Omental fat pad (tissue), 4 donors: ENCODE measurements at places on chromosomes 7 and 10. TPM values are rescaled to one million over a fixed set of nuclear protein-coding genes. Genes with fewer than 3 reads are reported as not detected.

AQP1 gene
- 291 TPM for total RNA-seq

STEAP1B gene
- 1.3 TPM for total RNA-seq

A1CF gene
- not detected for total RNA-seq

TYW1B gene
- total RNA-seq = 5.8 TPM

C1QL3 gene
- not detected for total RNA-seq

DNA sequence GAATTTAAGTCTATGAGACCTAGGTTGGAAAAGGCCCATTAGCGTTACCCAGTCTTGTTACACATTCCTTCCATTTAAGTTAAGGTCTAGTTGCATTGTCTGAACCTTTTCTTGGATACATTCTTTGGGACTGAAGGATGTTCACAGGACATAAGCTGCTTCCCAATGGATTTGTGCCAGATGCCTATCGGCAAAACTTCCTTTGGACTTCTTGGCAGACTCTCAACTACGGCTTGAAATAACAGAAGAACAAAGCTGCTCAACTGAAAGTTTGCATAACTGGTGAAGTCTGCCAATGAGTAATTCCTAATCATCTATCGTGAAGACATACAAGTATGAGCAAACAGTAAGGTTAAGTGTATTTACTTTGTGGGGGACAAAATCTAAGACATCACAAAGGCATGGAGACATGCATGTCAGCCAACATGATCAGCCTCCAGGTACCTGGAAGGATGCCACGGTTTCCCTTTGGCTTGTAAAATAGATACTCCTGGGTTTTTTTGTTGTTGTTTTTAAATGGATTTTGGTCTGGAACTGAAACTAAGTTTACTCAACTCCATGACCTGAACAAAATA lies 35.4 kb downstream of the MALSU1 start:
- peak; percentile 39 for DNase-seq

- no peak for DNase-seq
Measured at GRCh38 chr7:18653381-18654155, 158.0 kb downstream of the HDAC9 start.

- no peak for DNase-seq
Measured at GRCh38 chr7:117724898-117725297, 148.3 kb downstream of the CTTNBP2 start.

- no peak for DNase-seq
Measured at GRCh38 chr7:117269886-117270285, 53.0 kb downstream of the WNT2 start.

DNA sequence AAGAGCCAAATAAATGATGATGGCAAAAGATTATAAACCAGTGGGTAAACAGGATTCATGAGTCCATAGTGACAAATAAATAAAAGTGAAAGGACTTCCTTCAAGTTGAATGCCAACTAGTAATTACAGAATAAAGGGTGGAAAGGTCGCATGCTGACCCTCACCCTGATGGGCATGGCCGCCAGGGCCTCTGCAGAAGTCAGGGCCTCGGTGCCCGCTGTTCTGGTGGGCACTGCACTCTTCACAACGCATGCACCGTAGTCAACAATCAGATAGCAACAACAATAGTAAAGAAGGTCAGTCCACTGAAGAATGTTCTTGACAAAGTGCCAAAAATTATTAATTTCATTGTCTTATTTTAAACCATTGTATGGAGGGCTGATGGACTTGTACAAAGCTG lies 123.2 kb upstream of the LANCL2 start:
- no peak for DNase-seq

DNA sequence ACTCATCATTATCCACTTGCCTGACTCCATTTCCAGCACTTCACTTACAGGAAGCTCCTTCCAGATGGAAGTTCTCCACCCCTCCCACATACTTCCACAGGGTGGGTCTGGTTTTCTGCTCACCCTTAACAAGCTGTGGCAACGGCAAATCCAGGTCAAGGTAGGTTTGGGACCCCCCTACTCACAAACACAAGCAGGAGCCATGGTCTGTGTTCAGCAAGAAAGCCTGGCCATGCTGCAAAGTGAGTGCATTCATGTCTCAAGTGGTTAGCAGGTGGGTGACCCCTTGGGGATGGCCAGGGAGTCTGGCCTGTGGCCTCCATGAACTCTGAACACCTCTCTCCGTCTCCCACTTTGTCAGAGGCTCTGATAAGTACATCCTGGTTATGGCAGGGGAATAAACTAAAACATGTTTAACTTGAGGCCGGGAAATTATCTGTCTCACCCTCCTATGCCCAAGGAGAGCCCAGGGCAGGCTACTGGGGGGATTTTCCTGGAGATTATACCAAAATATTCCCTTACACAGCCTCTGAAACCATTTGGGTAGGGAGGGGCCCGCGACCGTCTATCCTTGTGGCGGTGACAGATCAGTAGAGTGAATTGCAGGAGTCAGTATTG lies 844 bp downstream of the XPNPEP1 start:
- no peak for DNase-seq

DNA sequence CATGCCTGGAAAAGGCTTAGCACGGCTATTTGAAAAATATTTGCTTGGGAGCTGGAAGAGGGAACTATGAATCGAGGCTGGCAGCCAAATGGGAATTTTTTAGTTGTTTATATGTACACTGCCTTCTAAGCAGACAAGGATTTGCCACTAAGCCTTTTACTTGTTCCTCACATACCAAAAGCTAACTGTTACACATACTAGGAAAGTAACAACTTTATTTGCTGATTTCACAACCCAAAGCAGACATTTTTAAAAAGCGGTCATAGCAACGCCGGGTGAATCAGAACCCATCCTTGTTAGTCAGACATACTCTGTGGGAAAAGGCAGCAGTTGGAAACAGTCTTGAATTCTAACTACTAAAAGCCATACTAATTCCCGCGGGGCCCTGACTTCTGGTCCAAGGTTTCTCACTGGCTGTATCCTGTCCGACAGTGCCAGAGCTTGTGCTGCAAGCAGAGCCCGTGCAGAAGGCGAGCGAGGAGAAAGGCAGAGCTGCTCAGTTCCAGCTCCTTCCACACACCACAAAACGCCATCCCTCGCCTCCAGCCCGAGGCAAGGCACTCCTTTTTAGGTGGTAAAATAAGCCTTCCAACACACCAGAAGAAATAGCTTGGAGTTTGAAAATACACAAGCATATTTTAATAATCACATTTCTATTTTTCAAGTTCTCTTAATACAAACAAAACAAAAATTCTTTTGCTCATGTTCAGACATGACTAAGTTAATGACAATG lies 89.2 kb downstream of the RNF216 start:
- DNase-seq = peak; percentile 48

DNA sequence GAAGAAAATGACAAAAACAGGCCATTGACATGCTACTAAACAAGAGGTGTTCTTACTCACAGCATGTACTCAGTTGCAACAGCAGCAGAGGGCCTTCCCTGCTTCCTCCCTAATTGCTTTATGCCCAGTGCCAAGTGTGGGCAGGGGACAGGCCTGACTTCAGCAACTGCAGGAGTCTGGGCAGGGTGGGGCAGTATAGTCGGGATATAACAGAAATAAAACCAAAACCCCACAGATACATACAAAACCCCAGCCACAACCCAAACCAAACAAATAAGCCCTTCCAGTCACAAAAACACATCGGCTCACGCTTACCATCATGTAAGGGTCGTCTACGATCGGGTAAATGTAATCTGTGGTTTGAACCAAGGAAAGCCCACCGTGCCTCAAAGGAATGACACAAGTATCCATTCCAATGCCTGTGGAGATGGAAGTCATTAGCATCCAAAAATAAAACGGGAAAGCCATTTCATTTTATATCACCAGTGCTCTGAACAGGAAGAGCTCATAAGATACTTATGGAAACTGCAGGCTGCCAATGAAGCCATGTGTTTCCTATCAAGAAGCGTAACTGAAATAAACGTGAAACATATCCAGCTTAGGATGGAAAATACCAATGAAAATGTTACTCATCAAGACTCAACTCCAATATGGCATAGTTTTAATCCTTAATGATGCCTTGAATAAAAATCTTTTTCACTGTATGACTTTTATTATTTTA lies 9.5 kb downstream of the SEPHS1 start:
- no peak for DNase-seq

DNA sequence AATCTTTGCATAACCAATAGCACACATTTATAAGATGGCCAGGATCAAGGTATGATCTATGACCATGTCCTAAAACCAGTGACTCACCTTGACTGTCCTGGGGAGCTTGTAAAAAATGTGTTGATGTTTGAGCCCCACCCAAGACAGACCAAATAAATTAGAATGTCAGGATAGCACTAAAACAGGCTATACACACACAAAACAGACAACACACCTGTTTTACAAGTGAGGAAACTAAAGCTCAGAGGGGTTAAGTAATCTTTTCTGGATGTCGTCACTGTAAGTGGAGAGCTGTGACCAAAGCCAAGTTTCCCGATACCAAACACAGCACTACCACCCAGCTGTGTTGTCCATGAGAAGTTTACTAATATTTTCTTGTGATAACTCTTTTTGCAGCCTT lies 84.5 kb downstream of the AVL9 start:
- DNase-seq = no peak

DNA sequence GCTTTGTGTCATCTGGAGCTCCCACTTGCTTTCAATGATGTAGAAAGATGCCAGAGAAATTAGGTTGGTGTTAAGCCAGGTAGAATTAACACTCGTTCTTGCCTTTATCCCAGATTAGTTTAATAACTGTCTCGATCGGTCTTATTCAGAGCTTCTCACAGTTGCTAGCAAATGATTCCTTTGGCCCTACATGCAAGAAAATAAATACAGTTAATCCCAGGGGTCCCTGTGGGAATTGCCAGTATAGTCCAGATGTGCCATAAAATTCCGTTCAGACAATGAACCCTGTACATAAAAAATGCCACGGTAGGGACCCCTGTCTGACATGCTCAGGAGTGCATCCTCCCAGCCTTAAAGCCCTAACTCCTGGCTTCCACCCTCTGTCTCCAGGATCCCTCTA lies 207.5 kb downstream of the ARHGAP12 start:
- no peak for DNase-seq

GRCh38 chr7:139825666-139826290 lies 3.3 kb upstream of the TBXAS1 start:
- no peak for DNase-seq

DNA sequence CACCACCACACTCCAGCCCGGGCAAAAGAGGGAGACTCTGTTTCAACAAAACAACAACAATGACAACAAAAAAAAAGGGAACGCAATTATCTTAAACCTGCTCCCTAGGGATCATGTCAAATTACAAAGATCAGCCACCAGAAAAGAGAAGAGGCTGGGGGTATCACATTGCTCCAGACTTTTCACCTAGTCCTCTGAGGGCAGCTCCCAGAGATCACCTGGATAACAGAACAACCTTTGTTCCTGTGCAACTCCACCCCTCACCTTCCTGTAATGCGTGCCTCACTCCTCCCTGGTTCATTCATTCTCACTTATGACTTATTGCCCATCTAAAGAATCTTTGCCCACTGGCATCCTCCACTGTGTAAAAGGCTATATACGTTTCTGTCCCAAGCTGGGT lies 31.8 kb downstream of the SVOPL start:
- no peak for DNase-seq

DNA sequence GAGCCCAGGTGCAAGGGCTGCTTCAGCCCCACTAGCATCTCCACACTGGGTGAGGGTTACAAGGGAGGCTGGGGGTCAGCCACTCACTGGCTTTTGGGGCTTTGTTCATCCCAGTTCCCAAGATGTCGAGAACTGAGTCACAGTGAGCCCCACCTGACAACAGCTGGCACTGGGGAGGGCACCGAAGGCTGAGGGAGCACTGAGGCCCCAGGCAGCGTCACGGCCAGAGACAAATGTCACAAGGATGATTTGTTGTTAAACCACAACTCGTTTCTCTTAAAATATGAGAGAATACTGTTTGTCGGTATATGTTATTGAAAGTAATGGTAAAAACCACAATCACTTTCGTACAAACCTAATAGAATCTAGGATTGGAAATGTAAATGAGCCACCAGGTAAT lies 219.9 kb downstream of the CELF2 start:
- no peak for DNase-seq
